Stimulated activated naive CD4-positive, alpha-beta T cell (primary cell): ENCODE measurements at places on chromosomes 1 and 21.
A peak's percentile ranks its signal among the peaks of the same experiment; 100 is the strongest.

DNA sequence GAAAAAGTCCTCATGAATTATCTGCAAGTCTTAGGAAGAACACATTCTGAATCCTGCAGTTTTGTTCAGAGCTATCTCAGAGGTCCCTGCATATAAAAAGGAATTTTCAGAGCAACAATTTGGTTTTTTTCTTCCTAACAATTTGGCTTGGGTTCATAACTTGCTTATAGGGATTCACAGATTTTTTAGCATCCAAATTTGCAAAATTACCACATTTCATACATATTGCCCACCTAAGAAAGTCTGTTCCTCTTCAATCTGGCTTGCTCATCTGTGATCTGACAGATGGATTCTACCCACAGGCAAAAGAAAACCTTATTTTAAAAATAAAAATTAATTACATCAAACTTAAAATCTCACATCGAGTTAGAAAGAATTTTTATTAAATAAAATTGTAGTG is 714.4 kb upstream of the NCAM2 start:
- DNase-seq = no peak

- DNase-seq = no peak
These were observed 899 bp downstream of the OPRD1 start for GRCh38 chr1:28812669-28813468.

DNA sequence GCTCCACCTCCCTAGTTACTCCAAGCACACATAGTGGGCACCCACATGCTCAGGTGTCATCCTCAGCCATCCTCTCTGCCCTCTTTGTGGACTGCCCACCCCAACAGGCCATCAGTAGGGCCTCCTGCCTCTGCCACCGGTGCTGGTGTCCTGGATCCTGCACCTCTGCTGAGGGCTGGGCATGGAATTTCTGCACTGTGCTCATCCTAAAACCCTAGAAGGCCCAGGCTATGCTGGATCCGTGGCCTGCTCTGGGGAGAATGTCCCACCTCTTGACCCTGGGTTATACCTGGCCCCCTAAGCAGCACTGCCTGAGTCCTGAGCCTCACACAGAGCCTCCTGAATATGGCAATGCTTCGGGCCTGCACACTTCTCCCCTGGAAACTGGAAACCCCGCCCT is 318.3 kb downstream of the MATN1 start:
- no peak for DNase-seq

GRCh38 chr1:174990382-174990999 is 9.3 kb upstream of the CACYBP start:
- DNase-seq = peak; percentile 21

DNA sequence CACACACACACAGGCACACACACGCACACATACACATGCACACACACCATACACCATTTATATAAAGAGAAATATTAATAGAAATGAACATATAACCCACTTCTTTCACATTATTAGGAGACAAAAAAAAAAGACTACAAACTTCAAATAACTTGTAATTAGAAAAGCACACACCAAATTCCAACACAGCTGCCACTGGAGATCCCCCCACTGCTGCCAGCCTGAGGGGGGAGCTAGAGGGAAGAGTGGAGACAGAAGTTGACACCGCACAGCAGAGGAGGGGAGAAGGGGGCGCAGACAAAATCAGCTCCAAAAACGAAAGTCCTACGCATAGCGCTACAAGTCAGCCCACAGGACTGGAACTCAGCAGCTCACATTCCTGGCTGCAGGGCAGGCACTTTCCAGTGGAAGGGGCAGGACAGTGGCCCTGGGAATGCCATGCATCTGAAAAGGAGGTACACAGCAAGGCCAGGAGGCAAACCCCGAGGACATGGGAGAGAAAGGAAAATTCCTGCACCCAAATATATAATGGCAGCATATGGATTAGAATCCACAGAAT is 36.5 kb downstream of the LGALS8 start:
- no peak for DNase-seq

- no peak for DNase-seq
These were observed 17.1 kb downstream of the THEM4 start for GRCh38 chr1:151892190-151892589.

- no peak for DNase-seq
These were observed 59.2 kb downstream of the USP25 start for GRCh38 chr21:15788847-15789523.

DNA sequence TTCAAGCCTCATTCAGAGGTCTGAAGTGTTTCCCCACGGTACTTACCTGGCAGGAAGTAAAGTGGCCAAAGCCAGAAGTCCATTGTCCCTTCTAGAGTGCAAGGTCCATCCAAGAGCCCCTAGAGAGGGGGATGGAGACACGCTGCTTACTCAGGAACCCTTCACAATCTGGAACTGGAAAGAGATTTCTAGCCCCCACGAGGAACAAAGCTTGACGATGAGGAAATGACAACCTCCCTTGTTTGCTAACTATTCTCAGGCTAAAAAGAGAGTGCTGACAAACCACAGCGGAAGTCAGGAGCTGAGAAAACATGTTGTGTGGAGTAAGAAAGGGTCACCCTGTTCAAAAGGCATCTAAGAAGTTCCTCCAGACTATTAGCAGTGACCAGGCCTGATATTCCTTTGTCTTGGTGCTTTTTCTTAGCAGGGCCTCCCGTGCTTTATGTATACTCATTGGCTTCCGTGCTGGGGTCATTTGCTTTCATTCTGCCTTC is at the start of gene FCMR:
TSS of gene FCMR (minus strand) at position 170 of the 494 bp plus-strand sequence. CDS start at position 83, 87 bp downstream.
- peak; percentile 77 for DNase-seq

- DNase-seq = no peak
These were observed 150.6 kb downstream of the ZNF648 start for GRCh38 chr1:181910905-181911304.

DNA sequence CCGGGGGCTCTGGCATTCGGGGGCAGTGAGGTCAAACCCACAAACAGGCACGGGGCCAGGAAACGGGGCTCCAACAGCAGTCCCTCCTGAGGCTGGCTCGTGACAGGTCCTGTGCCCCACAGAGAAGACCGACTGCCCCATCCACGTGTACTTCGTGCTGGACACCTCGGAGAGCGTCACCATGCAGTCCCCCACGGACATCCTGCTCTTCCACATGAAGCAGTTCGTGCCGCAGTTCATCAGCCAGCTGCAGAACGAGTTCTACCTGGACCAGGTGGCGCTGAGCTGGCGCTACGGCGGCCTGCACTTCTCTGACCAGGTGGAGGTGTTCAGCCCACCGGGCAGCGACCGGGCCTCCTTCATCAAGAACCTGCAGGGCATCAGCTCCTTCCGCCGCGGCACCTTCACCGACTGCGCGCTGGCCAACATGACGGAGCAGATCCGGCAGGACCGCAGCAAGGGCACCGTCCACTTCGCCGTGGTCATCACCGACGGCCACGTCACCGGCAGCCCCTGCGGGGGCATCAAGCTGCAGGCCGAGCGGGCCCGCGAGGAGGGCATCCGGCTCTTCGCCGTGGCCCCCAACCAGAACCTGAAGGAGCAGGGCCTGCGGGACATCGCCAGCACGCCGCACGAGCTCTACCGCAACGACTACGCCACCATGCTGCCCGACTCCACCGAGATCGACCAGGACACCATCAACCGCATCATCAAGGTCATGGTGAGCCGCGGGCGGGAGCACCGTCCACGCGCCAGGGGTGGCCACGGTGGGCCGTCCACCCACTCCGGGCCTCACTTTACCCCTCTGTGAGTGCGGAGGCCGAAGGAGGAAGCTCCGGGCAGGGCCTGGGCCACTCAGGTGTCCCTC is 14.2 kb downstream of the COL6A2 start:
- DNase-seq = no peak

DNA sequence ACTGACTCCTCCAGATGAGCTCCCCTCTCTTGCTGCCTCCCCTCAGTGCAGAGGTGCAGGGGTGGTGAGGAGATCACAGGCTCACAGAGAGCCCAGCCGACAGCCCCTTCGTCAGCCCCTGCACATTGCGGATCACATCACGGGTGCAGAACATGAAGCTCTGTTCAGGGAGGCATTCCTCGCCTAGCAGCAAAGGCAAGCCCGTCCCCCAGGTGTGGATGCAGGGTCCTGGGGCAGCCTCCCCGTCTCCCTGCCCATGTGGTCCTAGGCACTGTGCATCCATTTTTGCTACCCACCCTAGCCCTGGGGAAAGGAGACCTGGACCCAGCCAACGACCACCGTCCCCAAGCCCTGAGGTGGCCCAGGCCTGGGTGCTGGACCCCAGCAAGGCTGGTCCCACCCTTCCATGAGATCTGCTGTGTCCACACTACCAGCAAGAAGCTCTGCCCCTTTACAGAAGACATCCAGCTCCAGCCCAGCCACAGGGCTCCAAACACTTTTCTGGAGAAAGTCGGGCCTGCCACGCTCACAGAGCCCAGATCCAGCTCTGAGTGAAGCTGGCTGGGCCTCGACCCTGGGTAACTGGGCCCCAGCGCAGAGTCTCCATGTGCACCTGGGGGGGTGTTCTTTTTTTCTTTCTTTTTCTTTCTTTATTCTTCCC is 248.7 kb downstream of the NPHP4 start:
- DNase-seq = no peak

GRCh38 chr1:84415396-84415795 is 17.1 kb downstream of the DNASE2B start:
- DNase-seq = no peak

- DNase-seq = no peak
These were observed 6.4 kb downstream of the XCL1 start for GRCh38 chr1:168582688-168583336.

- no peak for DNase-seq
These were observed 47.6 kb downstream of the SSBP3 start for GRCh38 chr1:54358503-54359168.

- no peak for DNase-seq
These were observed 502.3 kb downstream of the NUF2 start for GRCh38 chr1:163824006-163824405.

DNA sequence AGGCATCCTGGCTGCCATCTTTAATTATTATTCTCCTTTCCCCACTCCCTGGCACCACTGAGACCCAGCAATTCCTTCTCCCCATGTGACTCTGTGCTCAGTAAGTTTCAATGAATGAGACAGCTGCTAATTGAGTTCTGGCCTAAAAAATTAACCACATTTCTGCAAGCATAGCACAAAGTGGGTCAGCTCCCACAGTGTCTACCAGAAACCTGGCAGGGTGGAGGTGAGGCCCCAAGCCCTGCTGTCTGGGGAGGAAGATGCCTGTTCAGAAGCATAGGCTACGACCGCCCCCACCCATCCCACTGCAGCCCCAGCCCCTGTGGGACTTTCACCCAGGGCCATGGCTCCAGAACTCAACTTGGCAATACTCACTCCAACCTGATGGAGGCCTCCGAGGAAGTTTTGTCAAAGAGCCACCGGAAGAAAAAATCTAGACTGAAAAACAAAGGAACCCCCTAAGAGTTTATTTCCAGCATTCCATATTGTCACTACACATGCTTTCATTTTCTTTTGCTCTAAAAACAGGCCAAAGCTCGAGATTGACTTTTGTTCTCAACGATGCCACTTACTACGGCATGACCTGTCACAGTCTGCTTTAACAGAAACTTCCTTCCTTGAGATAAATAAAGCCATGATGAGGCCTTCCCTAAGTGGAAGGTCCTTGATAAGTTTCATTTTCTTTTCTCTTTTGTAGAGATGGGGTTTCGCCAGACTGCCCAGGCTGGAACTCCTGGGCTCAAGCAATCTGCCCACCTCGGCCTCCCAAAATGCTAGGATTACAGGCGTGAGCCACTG is 26.5 kb downstream of the TMEM63A start:
- no peak for DNase-seq

DNA sequence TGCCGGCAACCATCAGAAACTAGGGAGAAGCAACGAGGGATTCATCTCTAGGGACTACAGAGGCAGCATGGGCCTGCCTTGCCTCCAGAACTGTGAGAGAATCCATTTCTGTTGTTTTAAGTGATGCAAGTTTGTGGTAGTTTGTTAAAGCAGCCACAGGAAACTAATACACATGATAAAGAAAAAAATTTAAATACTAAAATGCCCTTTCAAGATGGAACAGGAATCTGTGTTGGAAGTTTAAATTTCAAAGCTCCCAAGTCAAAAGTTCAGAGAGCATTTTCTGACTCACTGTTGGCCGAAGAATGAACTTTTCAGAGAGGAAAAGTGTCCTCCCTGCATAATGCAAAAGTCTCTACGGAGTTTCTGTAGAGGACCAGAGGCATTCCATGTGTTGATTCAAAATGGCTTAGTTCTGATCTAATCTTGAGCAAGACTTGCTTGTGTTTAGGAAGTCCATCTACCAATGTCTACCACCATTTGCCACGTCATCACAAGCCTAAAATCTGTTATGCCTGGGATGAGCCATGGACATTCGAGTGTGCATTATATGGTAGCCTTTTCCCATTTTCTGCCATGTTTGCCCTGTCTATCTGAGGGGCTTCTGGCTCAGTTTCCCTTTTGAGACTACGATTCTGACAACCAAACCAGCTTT is 22.4 kb upstream of the ARHGAP29 start:
- DNase-seq = no peak

DNA sequence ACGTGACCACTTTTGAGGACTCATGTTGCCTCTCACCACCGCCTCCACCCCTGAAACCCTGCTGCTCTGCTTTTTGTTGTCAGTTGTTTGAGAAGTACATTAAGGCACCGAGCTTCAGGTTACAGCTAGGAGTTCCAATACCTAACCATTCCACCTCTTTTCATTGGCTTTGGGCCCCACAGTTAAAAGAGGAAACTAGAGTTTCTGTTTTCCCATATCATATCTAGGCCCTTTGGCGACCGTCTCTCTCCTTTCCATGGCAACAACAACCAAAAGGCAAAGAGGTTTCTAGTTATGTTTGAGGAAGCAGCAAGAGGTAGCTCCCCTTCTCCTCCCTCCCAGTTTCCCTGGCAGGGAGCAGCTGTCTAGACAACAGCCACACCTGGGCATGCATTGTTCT is 5.9 kb downstream of the ANKRD35 start:
- no peak for DNase-seq

GRCh38 chr1:227006226-227006796 is 66.2 kb downstream of the COQ8A start:
- DNase-seq = no peak

DNA sequence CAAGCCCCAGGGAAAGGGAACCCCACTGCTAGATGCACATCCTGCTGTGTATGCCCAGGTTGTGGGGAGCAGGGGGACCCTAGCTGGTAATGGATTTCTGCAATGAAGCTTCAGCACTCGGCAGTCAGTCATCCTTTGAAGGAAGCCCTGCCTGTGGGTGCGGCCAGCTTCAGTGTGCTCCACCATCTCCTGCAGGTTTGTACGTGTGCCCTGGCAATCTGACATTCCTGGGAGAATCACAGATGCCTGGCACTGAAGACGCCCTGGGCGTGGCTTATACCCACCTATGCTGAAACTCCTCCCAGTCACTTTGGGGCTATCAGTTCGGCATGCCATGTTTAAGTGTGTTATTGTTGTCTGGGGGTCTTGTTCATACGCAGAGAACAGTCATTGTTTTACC is 6.8 kb downstream of the SPRR5 start:
- no peak for DNase-seq

- no peak for DNase-seq
These were observed 189.5 kb upstream of the C1orf174 start for GRCh38 chr1:4089421-4090175.

- no peak for DNase-seq
These were observed 548 bp upstream of the MFSD2A start for GRCh38 chr1:39954324-39954869.

- DNase-seq = no peak
These were observed 68.0 kb downstream of the DISC1 start for GRCh38 chr1:231694465-231695077.

GRCh38 chr21:45639206-45640000 is 4.1 kb upstream of the PCBP3 start:
- no peak for DNase-seq

GRCh38 chr1:14715802-14716201 is 117.3 kb downstream of the KAZN start:
- DNase-seq = no peak

- no peak for DNase-seq
These were observed 908 bp upstream of the ELK4 start for GRCh38 chr1:205632669-205633169.
